CD4-positive, alpha-beta T cell treated with Interleukin-10 for 1 hour (primary cell): ENCODE measurements at places on chromosomes 13 and 19.

GRCh38 chr19:49592486-49593232 is 1.7 kb downstream of the PRR12 start:
- no peak for DNase-seq

DNA sequence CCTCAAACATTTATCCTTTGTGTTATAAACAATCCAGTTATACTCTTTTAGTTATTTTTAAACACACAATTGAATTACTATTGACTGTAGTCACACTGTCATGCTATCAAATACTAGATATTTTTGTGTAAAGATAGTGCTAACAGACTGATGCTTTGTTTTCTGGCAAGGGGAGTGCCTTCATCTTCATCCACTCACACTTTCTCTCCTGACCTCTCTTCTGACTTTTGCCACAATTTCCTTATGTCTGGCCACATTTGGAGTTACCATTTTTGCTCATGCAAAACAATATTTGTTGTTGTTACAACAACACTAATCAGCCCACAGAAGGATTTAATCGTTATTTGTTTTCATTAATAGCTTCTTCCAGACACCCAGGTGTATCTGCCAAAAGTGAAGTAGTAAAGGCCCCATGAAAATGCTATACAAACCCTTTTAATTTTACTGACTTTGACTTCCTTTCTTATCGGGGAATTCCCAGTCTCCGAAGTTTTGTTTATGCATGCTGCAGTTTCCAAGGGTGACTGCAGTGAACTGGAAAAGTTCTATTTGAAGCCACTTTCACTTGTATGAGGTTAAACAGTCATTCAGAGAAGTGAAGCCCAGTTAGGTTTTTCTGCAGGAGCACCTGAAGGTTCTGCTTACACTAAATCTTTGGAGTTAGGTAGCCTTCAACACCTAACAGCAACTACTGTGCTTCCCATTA is 66.1 kb upstream of the FRY start:
- peak; percentile 23 for DNase-seq

- no peak for DNase-seq
Measured at GRCh38 chr13:37144661-37145060, 39.2 kb upstream of the CSNK1A1L start.

DNA sequence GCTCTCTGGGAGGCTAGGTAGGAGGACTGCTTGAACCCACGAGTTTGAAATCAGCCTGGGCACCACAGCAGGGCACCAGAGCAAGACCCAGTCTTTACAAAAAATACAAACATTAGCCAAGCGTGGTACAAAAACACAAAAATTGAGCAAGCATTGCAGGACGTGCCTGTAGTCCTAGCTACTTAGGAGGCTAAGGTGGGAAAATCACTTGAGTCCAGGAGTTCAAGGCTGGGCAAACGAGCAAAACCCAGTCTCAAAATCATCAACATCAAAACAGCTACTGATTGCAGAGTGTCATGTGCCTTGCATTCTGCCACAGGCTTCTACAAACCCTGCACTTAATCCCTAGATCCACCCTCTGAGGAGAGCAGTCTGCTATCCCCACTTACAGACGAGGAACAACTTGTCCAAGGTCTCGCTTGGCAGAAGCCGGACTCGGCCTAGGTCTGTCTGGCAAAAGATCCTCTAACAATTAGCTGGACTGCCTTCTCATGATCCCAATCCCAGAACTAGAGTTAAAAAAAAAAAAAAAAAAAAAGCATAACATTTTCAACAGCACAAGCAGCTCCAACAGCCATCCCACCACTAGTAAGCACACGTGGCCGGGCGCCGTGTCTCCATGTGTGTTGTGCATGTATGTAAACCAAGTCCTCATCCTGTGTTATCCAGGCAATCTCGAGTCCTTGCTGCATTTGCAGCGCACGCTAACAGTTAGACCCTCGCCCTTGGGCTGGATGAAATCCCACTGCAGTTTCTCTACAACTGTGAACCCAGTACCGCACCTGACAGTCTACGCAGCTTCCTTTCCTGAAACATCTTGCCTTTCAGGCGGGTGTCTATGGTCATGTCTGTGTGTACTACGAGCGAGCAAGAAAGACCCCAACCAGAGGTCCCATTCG is 2.0 kb downstream of the PPP6R1 start:
- DNase-seq = peak; percentile 19

GRCh38 chr13:39684531-39685137 is 29.2 kb downstream of the COG6 start:
- DNase-seq = peak; percentile 37

GRCh38 chr13:97280478-97280877 is 58.3 kb downstream of the MBNL2 start:
- no peak for DNase-seq

DNA sequence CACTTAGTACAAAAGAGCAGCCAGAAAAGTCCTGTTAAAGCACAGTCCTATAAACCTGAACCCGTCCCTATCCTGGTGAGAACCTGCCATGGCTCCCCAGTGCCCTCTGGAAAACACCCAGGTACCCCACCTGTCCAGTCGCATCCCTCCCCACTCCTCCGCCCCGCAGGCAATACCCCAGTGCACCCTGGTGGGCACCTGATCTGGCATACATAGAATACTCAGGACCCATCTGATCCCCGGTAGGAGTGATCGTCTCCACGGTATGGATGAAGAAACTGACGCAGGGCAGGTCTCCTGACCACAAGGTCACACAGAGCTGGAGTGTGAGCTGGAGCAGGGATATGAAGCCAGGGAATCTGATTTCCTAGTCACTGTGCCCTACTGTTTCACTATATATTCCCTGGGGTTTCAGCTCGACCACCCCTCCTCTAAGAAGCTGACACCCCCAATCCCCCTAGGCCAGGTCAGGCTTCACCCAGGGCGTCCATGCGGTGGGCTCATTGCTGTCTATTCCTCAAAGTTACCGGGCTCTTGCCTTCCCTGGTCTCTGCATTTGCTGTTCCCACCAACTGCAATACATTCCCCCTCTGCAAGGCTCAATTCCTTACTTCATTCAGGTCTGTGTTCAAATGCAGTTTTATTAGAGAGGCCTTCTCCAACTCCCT is 12.6 kb downstream of the FBXO46 start:
- DNase-seq = no peak

GRCh38 chr13:97883396-97883795 is 70.1 kb upstream of the IPO5 start:
- DNase-seq = no peak

GRCh38 chr19:13718733-13719132 is 45.6 kb upstream of the MRI1 start:
- no peak for DNase-seq

- no peak for DNase-seq
Measured at GRCh38 chr13:85974608-85975366, 175.6 kb upstream of the SLITRK6 start.

DNA sequence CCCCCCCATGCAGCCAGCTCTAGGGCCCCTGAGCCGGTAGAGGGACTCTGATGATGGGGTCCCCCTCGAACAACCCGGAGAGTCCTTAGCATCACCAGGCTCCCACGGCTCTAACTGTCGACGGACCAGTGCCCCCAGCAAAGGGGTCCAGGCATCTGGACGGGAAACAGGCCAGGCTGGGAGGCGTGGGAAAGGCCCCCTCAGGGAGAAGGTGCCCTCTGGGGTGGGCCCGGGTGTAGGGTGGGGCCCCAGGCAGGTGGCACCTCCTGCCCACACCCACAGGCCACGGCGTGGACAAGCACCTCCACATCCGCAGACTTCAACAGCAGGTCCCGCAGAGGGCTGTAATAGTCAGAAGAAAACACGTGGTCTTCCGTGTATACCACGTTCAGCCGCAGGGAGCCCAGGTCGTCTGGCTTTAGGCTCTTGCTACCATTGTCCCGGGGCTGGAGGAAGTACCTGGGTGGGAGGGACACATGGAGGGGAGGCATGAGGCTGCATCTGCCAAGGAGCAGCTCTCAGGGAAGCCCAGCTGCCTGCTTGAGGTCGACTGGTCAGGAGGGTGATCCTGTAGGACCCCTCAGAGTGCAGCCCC is 44.7 kb upstream of the C13orf46 start:
- no peak for DNase-seq

DNA sequence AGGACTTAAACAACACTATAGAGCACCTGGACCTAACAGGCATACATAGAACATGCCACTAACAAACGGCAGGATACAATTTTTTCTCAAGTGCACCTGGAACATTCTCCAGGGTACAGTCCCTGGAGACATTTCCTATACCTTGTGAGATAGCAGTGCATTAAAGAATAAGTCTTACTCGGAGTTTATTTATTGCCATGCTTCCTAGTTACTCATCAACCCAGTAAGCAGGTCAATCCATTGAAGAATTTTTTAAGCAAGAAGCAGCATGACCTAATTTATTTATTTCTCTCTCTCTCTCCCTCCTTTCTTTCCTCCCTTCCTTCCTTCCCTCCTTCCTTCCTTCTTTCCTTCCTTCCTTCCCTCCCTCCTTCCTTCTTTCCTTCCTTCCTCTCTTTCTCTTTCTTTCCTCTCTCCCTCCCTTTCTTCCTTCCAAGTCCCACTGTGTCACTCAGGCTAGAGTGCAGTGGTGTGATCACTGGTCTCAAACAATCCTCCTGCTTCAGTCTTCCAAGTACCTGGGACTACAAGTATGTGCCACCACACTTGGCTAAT is 6.6 kb upstream of the TFDP1 start:
- no peak for DNase-seq

DNA sequence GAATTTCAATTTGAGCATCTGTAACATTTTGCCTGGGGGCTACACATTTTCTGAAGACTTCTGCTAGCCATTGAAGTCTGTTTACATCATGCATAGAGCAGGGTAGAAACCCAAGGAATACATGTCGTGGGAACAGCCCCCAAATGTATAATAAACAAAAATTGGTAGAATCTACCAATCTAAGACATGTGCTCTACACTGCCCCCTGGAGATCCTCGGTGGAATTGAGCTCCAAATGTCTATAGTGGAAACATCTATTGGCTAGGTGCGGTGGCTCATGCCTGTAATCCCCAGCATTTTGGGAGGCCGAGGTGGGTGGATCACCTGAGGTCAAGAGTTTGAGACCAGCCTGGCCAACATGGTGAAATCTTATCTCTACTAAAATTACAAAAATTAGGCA is 57.3 kb downstream of the MBD3L2B start:
- DNase-seq = peak; percentile 50

- no peak for DNase-seq
Measured at GRCh38 chr13:53781941-53782340, 753.3 kb downstream of the OLFM4 start.

- DNase-seq = no peak
Measured at GRCh38 chr13:110559986-110560385, 1.5 kb downstream of the RAB20 start.

DNA sequence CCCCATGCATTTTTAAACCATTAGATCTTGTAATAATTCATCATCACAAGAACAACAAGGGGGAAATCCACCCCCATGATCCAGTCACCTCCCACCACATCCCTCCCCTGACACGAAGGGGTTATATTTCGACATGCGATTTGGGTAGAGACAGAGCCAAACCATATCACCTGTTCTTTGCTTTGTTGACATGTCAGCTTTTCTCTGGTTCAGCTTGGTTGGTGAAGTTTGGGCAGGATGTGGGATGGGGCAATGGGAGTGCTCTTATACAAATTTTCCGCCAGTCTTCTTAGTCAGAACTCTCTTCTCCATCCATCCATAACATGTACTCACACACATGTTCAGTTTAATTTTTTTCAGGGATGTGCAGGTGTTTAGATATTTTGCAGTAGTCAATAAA is 12.9 kb downstream of the TPP2 start:
- no peak for DNase-seq

- DNase-seq = no peak
Measured at GRCh38 chr13:72500851-72501250, 226.6 kb downstream of the MZT1 start.
